Fibroblast of skin of scalp (primary cell): ENCODE measurements at places on chromosomes 5 and 9.

GRCh38 chr5:45454114-45454513 is 242.1 kb downstream of the HCN1 start:
- no peak for DNase-seq

DNA sequence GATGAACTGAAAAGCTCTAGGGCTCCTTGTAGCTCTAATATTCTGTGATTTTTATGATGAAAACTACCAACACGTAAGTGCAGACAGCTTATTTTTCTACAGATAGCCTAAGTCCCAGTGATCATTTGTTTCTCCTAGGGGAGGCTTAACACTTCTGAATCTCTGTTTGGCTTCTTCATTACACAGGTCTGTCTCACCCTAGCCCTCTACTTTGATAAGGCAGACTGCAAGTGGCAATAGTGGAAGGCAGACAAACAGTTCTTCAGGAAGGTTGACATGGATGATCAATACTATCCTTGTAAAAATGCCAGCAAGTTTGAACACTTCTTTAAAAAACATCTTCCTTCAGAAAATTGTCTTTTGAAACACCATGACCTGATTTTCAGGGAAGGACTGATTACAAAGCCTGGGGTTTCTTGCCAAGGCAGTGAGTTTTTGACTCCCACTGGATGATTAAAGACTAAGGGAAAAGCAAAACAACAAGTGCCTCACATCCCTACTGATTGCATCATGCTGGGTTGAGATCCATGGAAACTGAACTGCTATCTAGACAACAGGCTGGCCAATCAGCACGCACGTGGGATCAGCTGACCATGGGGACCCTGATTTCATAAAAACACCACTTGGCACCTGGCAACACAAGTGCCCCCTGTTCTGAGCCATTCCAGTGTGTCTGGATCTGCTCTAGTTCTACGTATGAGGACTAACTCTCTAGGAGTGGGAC is 212.2 kb downstream of the SMARCA2 start:
- DNase-seq, result peak; percentile 30

DNA sequence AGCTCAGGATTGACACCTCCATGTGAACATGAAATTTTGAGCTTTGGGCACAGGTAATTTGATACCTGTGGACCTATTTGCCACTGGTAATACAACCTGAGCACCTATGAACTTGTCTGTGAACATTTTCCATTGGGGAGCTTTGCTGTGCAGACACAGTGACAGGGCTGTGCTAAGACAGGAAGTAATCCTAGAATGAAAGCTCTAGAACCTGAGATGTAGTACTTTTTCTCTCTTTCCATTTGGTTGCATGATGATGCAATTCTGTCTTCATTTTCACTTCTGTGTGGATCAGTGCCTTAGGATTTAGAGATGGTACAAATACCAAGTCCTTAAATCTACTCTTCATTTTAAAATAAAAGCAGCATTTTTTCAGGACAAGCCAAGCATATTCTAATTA is 216.9 kb downstream of the NR3C1 start:
- no peak for DNase-seq

- no peak for DNase-seq
Measured at GRCh38 chr5:1319436-1320256, 24.8 kb upstream of the TERT start.

GRCh38 chr5:103216137-103216536 is 42.4 kb upstream of the MACIR start:
- no peak for DNase-seq
